NCI-H2107 (cell line): ENCODE measurements at places on chromosomes 1 and 21.
A peak's percentile ranks its signal among the peaks of the same experiment; 100 is the strongest.

DNA sequence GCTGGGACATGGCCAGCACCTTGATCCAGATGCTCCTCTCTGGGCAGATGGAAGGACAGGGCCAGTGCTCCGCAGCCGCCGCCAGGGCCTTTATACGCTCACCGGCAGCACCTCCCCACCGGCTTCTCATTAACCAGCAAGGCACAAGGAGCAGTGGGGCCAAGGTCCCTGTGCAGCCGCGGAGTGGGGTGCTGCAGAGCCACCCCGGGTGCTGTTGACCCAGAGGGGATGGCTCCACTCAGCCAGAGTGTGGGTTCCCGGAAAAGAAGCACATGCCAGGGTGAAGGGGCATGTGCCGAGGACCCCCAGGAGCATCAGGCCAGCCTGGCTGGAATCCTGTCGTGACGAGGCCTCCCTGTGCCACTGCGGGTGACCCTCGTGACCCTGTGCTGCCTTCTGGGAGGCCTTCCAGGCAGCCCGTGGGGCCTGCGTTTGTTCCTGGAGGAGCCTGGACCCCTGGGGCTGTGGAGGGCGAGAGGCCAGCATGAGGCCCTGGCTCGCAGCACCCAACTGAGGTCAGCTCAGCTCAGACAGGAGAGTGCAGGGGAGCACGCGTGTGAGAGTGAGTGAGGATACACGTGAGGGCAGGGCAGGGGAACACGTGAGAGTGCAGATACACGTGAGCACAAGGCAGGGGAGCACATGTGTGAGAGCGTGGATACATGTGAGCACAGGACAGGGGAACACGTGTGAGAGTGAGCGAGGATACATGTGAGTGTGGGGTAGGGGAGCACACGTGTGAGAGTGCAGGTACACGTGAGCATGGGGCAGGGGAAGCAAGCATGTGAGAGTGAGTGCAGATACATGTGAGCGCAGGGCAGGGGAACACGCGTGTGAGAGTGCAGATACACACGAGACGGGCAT is at the start of gene FTCD:
Gene FTCD, minus strand, starts transcription at position 66 of the 864 bp plus-strand sequence. Its CDS starts 56 bp downstream, at position 10.
- no peak for DNase-seq

GRCh38 chr1:19484798-19485361 is 459 bp downstream of the CAPZB start:
- no peak for DNase-seq

DNA sequence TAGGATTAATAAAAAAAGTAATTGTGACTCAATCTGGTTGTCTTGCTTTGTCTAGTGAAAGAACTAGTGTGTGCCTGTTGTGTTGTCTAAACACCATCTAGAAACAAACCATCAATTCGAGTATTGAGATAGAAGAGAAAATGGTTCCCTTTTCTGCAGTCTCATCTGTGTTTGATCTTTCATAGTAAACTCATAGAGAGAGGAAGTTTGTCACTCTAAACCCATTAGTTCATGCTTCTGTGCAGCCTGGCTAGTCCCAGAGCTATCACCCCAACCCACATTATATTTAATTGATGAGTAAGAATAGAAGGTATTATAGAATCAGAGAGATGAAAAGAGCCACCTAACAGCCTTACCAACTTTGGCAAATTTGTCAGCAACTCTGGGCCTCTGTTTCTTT is 99.5 kb downstream of the TGFB2 start:
- DNase-seq = no peak

- DNase-seq = peak; percentile 57
Observed at GRCh38 chr21:37281993-37282392, 14.9 kb upstream of the VPS26C start.

DNA sequence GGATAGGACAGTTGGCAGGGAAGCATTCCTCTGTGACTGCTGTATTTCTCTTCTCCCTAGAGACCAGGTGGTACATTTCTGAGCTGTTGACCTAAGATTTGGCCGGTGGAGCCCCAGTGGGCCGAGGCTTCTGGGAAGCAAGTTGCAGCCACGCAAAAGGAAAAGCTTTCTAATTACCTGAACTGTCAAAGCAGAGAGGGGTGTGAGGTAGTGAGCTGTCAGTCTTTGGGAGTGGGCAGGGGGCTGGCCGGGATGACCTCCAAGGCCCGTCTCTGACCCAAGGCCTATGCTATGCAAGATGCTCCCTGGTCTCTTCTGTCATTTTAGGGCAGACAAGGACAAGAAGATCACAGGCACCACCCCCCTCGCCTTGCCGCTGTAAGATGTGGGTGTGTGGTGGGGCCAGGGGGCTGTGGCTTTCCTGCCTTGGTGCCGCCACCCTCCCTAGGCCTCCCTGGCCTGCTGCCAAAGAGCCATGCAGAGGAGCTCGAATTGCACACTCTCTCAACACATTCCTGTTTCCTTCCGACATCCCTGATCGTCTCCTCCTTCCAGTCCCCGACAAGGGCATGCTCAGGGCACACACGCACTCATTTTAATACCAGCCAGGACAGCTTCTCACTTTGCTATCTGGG is 7.7 kb downstream of the PADI1 start:
- no peak for DNase-seq
